SHP77 (cell line): ENCODE measurements at places on chromosomes 3 and 15.

GRCh38 chr15:80059786-80060355, 395 bp downstream of the ZFAND6 start:
- DNase-seq = peak; percentile 40

GRCh38 chr15:37086120-37086519, 14.2 kb downstream of the MEIS2 start:
- DNase-seq = no peak

GRCh38 chr3:115415246-115415996, 207.9 kb upstream of the GAP43 start:
- no peak for DNase-seq

GRCh38 chr15:51731549-51732267, 5.7 kb downstream of the LYSMD2 start:
- no peak for DNase-seq

- no peak for DNase-seq
Measured at GRCh38 chr15:27418726-27419125, 447.7 kb downstream of the GABRG3 start.

- no peak for DNase-seq
Measured at GRCh38 chr3:73448041-73448440, 176.7 kb downstream of the PDZRN3 start.

- DNase-seq = peak; percentile 4
Measured at GRCh38 chr3:190696777-190697501, 165.6 kb downstream of the GMNC start.

DNA sequence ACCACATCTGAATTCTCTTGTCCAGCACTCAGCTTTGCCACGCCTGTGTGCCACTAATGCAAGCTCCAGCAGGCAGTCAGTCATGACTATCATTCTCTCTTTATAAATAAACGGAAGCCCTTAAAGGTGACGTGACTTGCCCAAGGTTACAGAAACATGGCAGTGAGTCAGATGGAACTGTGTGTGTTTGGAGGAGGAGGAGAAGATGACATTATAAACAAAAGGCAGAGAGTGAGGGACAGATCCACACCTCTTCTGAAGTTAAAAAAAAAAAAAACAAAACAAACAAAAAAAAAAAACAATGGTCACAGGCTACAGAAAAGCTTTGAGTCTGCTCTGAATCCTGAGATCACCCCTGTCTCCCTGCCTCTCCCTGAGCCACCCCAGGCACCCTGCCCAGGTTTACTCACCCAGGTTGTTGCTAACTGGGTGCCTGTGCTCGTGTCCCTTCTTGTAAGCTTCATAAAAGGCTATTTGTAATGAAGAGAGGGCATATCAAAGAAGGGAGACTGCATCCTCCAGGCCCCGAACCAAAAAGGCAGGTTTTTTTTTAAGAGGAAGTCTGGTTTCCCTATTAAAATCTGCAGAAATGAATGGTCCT, 119.7 kb upstream of the PHLDB2 start:
- peak; percentile 45 for DNase-seq

DNA sequence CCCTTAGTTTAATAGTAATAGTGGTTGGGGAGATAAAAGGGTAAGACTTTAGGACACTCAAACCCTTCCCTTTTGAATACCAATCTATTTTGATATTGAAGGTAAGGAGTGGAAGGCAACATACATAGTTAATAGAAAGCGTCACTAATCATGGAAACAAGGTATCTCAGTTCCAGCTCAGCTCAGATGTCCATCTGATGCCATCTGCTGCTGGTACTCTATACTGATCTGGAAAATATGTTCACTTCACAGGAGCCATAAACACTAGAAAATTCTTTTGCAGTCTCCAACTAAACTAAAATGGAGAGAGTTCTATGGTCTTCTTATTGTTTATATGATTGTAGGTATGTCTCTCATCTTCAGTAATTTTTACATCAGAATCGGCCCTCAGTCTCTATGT, 1777.1 kb downstream of the OTOL1 start:
- no peak for DNase-seq

DNA sequence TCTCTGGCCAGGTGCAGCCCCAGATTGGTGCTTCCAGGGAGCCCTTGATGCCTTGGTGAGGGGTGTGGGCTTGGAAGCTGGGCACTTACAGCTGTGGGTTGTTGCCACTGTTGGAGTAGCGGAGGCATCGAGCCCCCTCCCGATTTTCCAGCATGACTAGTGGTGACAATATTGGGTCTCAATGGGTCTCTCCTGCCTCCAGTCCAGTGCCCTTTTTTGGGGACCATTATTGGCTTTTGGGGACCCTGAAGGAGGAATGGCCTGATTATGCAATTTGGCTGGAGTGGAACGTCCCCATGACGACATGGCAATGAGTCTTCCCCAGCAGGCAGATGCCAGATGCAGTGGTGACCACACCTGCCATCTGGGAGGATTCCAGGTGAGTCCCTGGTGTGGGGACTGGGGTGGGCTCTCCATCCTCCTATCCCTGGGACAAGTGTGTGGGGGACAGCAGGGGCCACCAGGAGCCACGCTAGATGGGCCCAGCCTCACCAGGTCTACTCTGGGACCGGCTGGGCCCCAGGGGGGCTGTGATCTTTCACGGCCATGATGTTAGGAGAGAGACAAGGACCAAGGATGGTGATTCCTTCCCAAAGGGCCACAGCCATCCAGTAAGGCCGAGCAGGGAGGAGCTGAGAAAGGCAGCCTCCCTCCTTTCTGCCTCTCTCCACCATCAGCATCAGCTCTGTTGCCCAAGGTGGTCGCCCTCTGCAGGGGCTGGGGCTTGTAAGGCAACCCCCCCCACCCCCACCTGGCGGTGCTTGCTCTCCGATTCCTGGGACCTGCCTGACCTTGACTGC, 196.8 kb downstream of the GOLGA6L6 start:
- DNase-seq = no peak

GRCh38 chr3:167862104-167862730, 126.7 kb downstream of the SERPINI1 start:
- no peak for DNase-seq

GRCh38 chr3:159472611-159473010, 516.0 kb upstream of the IL12A start:
- DNase-seq = no peak

DNA sequence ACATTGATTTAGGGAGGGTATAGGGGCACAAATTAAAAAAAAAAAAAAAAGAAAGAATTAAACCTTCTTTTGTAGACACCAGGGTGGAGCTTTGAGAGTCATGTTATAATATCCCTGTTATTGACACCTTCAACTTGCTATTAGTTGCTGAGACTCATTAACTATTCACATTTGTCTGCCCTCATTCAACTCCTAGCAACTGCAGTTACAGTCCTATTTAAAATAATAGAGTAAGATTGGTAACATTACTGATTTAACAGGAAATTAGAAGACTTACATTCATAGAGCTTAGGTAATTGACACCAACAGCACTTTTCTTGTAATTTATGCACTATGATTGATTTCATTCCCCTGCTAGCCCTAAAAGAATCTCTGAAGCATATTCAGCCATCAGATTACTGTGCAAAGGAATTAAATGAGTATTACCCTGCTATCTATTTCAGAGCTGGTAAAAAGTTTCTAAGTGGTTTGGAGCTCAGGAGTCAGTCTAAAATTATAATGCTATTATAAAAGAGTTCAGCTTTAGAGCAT, 148.8 kb upstream of the TBL1XR1 start:
- DNase-seq = no peak

- no peak for DNase-seq
Measured at GRCh38 chr3:17052363-17052762, 167.6 kb downstream of the PLCL2 start.

DNA sequence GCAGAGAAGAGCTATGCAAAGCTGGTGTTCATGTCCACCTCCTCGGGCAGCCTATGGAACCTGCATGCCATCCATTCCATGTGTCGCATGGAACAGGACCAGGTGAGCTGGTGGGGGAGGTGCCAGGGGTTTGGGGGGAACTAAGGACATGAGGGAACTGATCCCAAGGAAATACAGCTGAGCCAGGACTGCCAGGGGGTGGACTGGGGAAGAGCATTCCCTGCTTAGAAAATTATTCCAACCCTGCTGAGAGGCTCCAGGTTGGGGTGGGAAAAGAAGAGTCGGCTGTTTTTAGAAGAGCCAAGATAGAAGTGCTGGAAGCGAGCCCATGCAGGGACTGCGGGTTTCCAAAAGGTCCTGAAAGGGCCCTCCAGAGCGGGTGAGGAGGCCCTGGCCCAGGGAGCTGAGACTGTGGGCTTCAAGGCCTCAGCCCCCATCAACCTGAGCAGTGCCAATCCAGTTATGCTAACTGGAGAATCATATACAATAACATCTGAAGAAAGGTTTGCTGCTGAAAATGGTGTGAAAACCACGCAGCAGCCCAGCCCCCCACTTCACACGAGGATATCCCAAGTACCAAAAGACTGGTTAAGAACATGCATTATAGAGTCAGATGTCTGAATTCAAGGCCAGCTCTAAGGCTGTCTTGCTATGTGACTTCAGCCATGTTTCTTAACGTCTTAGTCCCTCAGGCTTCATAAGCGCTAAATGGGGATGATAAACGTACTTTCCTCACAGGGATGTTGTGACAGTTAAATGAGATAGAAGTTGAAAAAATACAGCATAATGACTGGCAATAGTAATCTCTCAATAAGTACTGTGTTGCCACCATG, 7.8 kb downstream of the DISP2 start:
- DNase-seq = no peak

- no peak for DNase-seq
Measured at GRCh38 chr15:100083572-100083971, 258.2 kb downstream of the ADAMTS17 start.

- no peak for DNase-seq
Measured at GRCh38 chr3:25419251-25419650, 8.8 kb upstream of the RARB start.

DNA sequence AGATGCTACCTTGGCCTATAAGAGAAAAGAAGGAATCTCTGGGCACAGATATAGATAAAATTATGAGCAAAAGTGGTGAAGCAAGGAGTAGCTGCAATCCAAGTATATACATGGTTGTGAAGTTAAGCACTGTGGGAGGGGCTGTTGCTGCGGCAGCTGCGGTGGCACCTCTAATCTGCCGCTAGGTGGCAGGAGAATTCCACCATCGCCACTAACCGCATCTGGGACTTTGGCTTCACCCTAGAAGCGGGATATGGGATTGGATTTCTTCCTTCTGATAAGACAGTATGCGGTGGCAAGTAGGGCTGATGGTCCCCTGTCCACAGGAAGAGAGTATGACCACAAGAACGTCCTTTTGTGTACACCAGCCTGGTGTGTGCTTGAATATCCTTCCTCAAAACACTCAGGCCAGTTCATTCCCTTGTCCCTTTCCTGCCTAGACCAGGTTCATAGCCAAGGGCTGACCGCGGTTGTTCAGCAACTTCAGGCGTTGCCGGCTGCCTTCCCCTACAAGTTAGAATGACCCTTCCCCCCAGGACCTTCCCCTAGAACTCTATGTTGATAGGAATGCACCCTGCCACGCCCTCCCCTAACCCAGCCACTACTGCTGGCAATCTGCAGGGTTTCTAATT, 5.1 kb downstream of the MAGEL2 start:
- DNase-seq = peak; percentile 61

- no peak for DNase-seq
Measured at GRCh38 chr3:126155819-126156218, 24.6 kb downstream of the ALDH1L1 start.

DNA sequence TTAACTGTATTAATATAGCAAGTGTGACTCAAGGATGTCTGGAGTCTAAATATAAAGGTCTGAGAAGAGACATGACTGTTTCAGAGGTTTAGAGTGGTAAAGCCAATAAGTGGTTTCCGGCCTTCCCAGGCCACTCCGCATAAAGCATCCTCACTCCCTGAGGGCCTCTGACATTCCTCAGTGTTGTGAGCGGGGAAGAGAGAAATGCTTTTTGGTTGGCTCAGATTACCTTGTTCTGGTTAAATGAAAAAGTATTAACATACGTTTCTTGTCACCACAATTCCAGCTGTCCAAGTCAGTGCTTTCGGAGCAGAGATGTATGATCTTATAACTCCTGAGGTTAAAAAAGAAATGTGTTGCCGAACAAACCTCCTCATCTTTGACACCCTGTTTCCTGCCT, 103.8 kb downstream of the RBMS3 start:
- DNase-seq = no peak

- DNase-seq = no peak
Measured at GRCh38 chr15:77038312-77039216, 32.3 kb downstream of the TSPAN3 start.

- no peak for DNase-seq
Measured at GRCh38 chr15:25932696-25933095, 69.6 kb upstream of the ATP10A start.

GRCh38 chr3:45765958-45766357, 30.4 kb downstream of the SLC6A20 start:
- DNase-seq = no peak

DNA sequence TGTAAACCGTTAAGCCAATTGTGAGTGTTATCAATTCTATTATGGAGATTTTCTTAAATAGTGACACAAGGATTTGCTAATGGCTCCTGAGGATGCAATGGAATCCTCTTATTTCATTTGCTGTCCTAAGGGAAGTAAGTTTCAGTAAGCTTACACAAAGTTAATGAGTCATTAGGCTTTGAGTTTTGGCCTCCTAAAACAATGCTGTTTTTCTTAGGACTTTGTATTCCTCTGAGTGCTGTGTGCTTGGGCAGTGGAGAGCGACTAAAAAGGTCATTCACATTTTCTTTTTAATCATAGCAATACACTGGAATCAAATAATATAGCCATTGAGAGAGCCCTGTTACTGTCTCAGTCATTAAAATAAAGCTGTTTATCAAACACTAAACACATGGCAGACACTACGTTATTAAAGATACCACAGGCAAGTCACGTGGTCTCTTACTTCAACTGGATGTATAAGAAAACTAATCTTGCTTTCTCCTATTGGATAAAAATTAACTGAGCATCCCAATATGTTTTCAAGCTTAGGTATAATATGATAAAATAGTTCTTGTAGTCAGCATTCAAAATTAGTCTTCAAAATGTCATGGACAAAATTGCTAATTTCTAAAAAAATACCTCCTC, 290.8 kb downstream of the NLGN1 start:
- DNase-seq = no peak

GRCh38 chr15:41993472-41994170, 21.3 kb upstream of the EHD4 start:
- DNase-seq = peak; percentile 15

GRCh38 chr3:190747571-190747970, 114.9 kb downstream of the GMNC start:
- no peak for DNase-seq

DNA sequence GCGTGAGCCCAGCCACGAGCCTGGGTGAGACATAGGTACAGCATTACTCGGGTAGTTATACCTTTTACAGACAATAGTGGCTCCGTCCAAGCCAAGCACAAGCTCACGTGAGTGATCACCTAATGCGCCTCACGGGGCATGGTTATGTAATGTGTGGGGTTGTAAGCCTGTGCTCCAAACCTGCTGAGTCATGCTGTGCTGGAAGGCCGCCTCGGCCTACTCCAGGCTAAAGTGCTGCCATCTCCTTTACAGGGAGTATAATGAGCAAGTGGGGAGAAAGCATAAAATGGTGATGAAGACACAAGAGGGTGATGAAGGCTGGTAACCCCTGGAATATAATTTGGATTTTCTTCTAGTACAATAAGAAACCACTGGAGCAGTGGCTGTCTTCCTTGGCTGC, 175.8 kb upstream of the STT3B start:
- DNase-seq = no peak
